HuH-7.5 (cell line): ENCODE measurements at places on chromosomes 16 and 17.

- DNase-seq: no peak
Measured at GRCh38 chr16:5925850-5926249, 828.3 kb upstream of the EEF2KMT start.

DNA sequence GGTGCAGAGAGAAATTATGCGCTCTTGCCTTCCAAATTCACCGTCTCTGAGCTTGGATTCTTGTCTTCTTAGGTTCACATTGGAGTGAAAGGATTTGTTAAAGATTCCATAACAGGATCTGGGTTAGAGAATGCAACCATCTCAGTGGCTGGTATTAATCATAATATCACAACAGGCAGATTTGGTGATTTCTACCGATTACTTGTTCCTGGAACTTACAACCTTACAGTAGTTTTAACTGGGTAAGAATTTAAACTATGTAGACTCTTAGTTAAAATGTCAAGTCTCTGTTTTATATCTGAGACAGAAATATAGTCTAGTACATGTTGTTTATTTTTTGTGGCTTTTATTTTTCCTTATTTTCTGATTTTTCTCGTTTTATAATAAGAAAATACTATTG is 42.9 kb downstream of the CPD start:
- DNase-seq: no peak

DNA sequence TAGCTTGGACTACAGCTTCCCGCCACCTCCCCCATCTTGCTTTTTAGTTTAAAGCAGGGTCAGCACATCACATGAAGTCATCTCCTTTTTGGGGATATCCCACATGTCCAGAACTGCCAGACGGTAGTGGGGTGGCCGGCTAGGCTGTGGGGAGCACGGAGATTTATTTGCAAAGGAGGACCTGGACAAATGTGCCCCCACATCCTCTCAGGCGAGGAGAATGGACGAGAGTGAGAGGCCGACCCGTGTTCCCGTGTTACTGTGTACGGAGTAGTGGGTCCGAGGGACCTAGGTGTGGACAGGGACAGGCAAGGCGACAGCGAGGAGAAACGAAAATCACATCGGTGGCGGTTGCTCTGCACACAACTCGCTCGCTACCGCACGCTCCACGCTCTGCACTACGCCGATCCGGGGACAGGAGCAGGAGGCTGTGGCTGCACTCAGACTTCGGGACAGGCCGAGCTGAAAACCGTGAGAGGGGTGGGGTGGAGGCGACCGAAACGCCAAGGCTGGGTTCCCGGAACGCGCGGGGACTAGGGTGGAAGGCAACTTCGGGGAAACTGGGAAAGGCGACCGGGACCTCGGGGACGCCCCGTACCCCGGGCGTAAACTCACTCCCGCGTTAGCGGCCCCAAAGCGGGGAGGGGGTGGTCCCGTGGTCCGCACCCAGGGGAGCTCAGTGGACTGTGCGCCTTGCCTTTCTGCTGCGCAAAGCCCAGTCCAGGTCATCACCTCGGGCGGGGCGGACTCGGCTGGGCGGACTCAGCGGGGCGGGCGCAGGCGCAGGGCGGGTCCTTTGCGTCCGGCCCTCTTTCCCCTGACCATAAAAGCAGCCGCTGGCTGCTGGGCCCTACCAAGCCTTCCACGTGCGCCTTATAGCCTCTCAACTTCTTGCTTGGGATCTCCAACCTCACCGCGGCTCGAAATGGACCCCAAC is at the start of gene MT1A:
MT1A (plus strand) TSS at position 853 of the 937 bp plus-strand sequence; CDS start at position 926, 73 bp downstream.
- DNase-seq: peak; percentile 52

GRCh38 chr16:73568769-73569168 is 520.8 kb upstream of the ZFHX3 start:
- no peak for DNase-seq

DNA sequence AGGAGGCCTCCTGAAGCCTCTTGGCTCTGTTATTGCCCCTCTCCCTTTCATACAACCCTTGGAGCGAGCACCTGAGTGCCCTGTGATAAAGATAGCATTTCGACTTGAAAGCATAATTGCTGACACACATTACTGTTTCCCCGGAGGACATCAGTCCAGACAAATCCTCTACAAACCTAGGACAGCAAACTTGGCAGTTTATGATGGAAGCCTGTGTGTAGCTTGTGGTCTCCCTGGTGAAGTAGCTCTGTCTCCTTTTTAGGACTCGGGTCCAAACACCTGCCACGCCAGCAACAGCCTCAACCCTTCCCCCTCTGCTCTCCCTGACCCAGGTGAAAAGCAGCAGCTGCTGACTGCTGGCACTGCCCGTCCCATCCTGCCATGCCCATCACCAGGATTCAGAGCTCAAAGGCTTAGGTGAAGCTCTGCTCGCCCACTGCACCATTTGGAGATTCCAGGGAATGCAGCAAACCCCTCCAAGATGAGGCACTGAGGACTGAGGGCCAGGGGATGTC is 55.9 kb downstream of the IRX6 start:
- DNase-seq: no peak

GRCh38 chr17:71118039-71118438 is 948.7 kb downstream of the KCNJ2 start:
- no peak for DNase-seq

GRCh38 chr17:7081341-7082062 is 1.5 kb upstream of the CLEC10A start:
- DNase-seq: no peak

GRCh38 chr16:77223184-77223583 is 24.0 kb downstream of the SYCE1L start:
- DNase-seq: peak; percentile 35

- no peak for DNase-seq
Measured at GRCh38 chr17:79602621-79603020, 8.2 kb downstream of the RBFOX3 start.

- no peak for DNase-seq
Measured at GRCh38 chr17:43820759-43821158, 12.2 kb downstream of the MPP3 start.

DNA sequence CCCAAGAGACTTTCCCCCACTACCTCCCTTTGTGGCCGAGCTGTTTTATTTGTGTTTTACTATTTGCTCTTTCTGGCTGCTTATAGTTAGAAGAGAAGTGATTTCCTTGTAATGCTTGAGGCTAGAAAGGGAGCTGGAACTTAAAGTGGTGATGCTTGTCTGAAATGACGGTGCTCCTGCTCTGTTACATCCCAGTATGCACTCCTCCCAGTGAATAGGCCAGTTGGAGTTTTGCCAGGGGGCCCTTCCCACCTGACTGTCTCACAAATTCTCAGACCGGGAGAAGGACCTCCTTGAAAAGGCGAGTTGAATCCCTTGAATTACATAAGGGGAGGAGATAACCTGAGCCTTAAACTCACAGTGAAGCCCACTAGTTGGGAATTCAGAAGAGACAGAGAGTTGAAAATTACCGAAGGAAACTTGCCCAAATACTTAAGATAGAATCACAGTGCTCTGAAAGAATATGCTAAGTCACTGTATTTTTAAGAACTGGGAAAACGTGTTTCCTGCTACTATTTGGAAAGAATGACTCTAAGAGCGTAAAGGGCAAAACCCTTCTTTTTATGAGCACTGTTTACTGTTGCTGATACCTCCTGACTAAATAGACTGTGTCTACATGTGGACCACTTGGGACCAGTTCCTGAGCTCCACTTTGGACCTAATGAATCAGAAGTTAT is 84.7 kb upstream of the CLEC3A start:
- DNase-seq: no peak

DNA sequence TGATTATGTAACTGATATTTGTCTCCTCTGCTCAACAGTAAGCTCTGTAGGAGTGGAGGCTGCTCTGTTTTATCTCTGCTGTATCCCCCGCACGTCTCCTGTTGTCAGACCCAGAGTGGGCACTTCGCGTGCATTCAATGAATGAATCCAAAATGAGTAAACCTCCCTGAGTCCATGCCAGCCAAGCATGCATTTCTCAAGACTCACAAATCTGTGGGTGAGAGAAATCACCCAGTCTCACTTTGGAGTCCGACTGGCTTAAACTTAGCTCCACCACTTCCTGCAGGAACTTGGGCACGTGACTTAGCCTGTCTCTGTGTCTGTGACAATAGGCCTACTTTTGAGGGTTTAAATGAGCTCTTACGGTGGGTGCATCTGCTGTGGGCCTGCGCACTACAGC is 3.7 kb downstream of the PNPO start:
- no peak for DNase-seq

- DNase-seq: no peak
Measured at GRCh38 chr16:66266436-66267291, 99.8 kb upstream of the CDH5 start.

DNA sequence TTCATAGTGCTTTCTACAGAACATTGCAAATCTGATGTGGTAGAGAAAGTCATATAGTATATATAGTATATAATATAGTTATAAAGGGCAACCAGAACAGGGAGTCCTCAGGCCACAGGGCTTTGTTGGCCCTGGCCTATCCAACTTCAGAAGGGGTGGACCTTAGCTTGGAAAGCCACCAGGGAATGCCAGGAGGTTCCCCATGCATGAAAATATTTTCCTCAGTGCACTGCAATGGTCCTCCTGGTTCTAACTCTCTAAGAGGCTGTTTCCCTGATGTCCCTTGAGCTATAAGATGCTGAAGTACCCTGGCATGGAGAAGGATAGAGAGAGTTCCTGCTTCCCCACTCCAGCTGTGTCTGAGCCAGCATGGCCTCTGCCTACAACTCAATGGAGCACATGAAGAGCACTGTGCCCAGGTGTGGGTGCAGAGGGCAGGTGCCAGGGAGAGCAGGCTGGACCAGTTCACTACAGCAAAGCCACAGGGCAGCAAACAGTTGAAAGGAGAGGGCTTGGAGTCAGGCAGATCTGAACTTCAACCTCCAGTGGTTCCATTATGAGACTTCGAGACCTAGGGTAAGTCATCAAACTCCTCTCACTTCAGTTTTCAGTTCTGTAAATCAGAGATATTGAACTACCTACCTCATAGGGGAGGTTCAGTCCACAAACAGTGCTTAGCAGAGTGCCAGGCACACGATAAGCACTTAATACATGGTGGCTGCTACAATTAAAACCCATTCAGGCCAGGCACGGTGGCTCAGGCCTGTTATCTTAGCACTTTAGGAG is 183.1 kb downstream of the SALL1 start:
- DNase-seq: no peak

DNA sequence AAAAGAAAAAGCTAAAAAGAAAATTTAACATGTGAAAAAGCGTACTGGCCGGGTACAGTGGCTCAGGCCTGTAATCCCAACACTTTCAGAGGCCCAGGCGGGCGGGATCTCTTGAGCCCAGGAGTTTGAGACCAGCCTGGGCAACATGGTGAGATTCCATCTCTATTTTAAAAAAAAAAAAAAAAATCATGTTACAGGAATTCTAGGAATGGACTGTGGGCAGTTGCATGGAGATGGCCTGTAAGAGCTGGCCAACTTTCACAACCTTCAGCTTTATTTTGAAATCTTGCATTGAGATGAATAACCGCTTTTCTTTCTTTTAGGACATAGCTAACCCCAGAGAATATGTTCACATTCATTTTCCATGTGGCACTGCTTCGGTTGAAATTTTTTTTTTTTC is 8.2 kb upstream of the CIAO3 start:
- no peak for DNase-seq

- DNase-seq: peak; percentile 71
Measured at GRCh38 chr16:80931801-80932707, 74.6 kb downstream of the CMC2 start.

DNA sequence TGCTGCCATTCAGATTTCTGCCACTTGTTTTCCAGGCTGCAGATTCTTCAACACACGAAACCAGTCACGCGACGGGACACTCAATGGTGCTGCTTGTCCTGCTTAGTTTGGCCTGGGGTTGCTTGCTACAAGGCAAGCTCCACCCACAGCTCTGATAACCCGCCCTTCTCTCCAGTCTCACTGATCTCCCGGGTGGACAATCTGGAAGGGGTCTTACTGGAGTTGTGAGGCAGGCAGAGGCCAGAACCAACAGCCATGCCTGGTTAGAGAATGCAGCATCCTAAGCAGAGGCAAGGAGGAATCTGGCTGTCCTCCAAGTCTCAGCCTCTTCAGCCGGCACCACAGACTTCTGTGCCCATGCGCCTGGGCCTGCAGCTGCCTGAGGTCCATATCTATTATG is 119.1 kb downstream of the KCNJ12 start:
- DNase-seq: no peak

DNA sequence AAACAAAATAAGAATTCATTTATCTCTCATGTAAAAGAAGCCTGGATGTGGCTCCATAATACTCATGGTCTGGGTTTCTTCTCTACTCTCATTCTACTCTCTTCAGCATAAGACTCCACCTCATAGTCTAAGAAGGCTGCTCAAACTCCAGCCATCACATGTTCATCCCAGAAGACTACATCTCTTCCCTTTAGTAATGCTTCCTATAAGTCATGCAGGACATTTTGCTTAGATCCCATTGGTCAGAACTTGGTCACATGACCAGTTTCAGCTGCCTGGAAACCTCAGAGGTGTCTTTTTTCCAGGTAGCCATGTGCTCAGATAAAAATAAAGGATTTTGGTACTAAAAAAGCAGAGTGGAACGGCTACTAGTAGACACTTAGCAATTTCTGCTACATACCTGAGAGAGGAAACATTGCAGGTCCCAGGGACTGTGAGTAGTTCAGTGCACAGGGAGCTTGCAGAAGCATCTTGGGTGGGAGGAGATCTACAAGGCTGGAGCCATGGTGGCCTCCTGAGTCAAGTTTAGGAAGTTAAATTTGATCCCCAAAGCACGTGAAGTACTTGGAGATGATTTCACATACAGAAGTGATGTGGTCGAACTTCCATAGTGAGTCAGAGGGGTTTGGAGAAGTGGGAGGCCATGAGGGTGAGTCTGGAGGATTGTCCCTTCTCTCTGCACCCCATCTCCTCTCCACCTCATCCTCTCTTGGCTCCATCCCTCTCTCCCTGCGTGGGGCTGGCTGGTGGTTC is 110.2 kb downstream of the CCDC182 start:
- DNase-seq: no peak

- DNase-seq: peak; percentile 5
Measured at GRCh38 chr16:7086822-7087616, 245.6 kb upstream of the RBFOX1 start.

DNA sequence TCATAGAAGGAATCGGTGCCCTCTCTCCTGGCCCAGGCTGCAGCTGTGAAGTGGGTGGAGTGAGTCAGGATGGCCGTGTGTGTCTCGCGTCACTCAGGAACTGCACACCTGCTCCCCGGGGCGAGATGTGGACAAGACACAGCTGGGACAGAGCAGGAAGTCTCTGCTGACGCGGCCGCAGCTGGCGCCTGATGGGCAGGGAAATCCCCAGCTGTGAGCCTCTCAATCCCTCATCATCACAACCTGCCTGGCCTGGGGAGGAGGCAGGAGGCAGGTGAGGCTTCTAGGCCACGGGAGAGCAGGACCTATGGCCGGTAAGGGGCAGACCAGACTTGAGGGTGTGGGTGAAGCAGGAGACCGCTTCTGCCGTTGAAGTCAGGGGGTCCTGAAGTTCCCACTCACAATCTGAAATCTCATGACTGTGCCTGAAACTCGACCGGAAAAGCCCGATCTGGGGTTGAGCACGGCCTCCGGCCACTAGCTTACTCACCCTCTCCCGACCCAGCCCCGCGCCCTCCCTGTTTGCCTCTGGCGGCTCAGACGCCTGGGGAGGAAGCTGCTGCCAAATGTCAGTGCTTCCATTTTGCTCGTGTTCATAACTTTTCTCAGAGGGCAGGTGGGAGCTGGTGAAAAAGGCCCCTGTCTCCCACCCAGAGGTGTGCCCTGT is 1.1 kb upstream of the TRPV3 start:
- DNase-seq: no peak
